Ureter (tissue), 1 donor: ENCODE measurements at places on chromosomes 5 and 9. TPM values are rescaled to one million over a fixed set of nuclear protein-coding genes. Genes with fewer than 3 reads are reported as not detected.

Gene ARSI
- 0.65 TPM for total RNA-seq

Gene GRIN1
- total RNA-seq: 0.21 TPM

Gene TMEM252
- total RNA-seq: not detected

Gene ORM2
- not detected for total RNA-seq

Gene KIF4B
- not detected for total RNA-seq
